ENCODE measurements at places on chromosomes 4 and X. TPM values are rescaled to one million over a fixed set of nuclear protein-coding genes. Genes with fewer than 3 reads are reported as not detected.

The EIF4E gene
- 57.2 TPM for total RNA-seq

The MAGEB1 gene
- not detected for total RNA-seq

The TEX11 gene
- total RNA-seq, result not detected

The SCML2 gene
- 1.1 TPM for total RNA-seq

The AREG gene
- total RNA-seq, result 26.6 TPM

The ARMCX5 gene
- total RNA-seq, result 7.9 TPM

The ABCG2 gene
- 2.9 TPM for total RNA-seq

The SMPX gene
- total RNA-seq, result 403 TPM

The PARM1 gene
- 231 TPM for total RNA-seq

Data from right atrium auricular region (tissue), 2 donors.